ENCODE measurements at places on chromosomes 12 and 14.

GRCh38 chr14:103122585-103122946 lies 695 bp upstream of the TNFAIP2 start:
- DNase-seq = no peak

DNA sequence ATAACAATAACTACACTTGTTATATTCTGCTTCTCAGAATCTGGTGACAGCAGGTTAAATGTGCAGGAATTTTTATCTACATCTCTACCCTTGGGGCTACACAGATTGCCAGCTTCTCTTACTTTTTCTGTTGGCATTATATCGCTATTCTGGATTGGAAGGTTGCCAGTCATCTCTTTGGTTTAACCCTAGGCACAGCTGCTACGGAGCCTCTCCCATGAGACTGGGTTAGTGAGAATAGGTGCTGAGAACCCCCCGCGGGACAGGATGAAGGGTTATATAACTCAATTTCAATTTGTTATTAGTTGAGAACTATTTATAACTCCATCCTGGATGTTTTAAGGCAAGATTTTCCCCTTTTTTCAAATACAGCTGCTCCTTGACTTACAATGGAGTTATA lies 73.1 kb downstream of the ACADS start:
- DNase-seq = no peak

DNA sequence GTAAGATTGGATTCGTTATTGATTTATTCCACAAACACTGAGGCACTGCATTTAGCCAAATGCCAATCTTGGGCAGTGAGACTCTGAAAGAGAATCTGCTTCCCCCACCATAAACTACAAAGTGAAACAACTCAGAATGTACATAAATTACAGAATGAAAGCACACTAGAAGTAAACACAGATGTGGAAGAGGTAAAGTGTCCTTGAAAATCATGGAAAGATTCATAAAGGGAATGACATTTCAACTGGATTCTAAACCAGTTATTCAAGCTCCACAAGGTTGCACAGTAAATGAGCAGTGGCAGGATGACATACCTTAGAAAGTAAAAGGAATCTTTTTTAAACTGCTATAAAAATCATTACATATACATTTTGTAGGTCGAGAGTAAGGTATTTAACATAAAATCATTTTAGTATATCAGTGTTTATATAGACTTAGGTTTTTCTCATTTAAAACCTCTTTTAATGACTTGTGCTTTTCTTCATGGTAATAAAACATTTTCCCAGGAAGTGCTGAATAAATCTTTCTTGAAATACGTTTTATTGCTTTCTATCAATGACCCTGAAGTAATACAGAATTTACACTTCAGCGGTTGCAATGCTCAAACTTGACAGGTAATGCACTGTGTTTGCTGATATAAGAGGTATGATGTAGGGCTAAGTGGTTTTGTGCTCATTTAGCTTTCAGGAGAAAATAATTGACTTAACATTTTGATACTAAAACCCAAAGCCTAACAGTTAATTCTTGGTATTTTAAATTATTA lies 270.6 kb downstream of the NAV3 start:
- no peak for DNase-seq

- DNase-seq = no peak
Observed at GRCh38 chr14:74859757-74860552, 16.0 kb downstream of the PROX2 start.

GRCh38 chr14:63296060-63296563 lies 22.6 kb downstream of the GPHB5 start:
- DNase-seq = no peak

DNA sequence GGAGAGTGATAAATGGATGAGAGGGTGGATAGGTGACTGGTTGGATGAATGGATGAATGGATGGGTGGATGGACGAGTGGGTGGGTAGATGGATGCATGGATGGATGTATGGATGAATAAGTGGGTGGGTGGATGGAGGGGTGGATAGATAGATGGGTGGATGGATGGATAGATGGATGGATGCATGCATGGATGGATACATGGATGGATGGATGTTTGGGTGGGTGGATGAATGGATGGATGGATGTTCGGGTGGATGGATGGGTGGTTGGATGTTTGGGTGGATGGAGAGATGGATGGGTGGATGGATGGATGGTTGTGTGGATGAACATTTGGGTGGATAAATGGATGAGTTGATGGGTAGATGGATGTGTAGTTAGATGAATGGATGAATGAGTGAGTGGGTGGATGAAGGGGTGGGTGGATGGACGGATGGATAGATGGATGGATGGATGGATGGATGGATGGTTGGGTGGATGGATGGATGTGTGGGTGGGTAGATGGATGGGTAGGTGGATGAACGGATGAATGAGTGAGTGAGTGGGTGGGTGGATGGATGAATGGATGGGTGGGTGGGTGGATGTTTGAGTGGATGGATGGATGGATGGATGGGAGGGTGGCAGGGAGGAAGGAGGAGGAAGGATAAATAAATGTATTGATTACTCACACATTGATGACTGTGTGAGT lies 9.7 kb upstream of the TMEM179 start:
- DNase-seq = no peak

GRCh38 chr14:71348394-71348793 lies 441.1 kb downstream of the PCNX1 start:
- DNase-seq = no peak

- DNase-seq = peak; percentile 8
Observed at GRCh38 chr14:56491299-56492285, 88.0 kb upstream of the TMEM260 start.

DNA sequence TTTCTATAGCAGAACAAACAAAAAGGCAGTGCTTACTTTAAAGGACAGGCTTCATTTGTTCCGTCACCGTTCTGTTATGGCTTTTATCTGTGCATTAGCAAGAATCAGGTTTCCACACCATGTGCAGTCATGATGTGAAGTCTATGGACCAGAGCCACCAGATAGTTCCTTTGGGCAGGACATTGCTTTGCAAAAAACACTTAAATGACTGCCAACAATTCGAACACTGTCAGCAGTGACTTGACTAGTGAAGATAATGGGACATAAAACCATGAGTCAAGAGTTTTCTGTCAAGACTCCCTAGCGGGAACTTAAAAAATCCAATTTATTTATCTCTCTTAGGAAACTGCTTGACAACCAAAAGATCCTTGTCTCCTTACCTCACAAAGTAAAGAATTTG lies 80.3 kb downstream of the NKX2-1 start:
- no peak for DNase-seq

DNA sequence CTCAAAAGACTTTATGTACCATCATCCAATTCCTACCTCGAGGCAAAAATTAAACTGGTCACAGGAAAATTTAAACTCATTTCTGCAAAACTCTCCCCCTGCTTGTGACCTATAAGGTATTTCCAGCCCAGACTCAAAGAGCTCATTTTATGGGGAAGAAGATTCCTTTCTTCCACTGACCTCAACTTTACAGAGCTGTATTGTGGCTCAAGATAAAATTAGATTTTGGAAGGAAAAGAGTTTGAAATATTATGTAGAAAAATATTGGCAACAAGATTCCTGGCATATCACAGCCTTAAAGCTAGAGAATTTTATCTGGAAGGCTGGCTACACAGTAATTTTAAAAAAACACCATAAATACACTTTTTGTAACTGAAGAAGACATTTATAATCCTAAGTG lies 91.7 kb downstream of the STXBP6 start:
- DNase-seq = no peak

DNA sequence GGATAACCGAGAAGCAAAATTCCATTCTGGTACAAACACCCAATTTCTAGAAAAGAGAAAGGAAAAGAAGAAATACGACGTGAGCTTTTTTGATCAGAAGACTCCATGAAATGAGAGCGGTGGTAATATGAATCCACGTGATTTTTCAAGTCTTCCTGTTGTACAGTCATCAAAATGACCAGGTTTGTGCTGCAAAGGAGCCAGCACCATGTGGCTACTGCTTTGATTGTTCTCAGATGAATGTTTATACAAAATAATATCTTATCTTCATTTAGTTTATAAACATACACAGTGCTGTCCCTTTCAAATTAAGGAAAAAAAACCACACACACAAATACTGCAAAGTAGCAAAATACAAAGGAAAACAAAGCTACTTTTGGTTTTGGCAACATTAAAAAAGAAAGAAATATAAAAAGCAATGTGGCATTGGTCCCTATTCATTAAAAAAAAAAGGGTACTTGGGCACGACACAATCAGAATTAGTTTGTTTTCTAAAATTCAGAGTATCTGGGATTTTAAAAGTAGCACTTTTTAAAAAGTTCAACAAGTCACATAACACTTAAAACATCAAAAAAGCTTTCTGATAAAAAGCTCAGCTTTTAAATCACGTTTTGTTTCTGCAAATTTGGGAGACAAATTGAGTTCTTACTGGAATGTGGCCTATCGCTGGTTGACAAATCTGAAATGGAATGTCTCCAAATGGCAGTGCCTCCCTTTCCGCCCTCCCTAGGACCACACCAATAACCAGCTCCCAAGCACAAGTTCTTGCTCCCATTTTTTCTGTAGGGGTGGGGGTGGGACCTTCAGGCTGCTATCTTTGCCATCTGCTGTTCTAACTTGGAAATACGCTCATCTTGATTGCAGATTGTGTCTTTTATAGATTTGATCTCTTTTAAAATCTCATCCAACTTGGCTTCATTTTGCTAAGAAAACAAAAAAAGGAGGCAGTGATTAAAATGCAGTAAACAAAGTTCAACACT lies 13.2 kb upstream of the SELPLG start:
- DNase-seq = no peak

GRCh38 chr14:65792208-65792905 lies 379.8 kb downstream of the FUT8 start:
- DNase-seq = no peak

- DNase-seq = no peak
Observed at GRCh38 chr12:129984106-129984505, 80.3 kb upstream of the TMEM132D start.

DNA sequence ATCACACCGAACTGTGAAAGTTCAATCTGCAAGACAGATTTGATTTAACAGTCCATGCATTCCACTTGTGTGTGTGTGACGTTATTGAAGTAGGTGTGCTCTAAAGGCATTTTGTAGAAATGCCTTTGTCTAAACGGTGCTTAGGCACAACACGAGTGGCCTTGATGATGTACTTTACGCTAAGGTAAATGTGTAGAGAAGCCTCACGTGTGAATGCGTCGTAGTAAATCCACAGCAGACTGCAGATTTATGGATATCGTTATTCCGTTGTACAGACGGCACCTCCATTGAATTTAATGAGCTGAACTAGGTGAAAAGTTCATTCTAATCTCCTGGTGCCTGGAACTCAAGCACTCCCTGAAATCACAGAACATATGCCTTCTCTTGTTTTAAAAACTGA lies 202.8 kb upstream of the STXBP6 start:
- no peak for DNase-seq

- DNase-seq = no peak
Observed at GRCh38 chr12:89529738-89530137, 3.9 kb upstream of the POC1B start.

DNA sequence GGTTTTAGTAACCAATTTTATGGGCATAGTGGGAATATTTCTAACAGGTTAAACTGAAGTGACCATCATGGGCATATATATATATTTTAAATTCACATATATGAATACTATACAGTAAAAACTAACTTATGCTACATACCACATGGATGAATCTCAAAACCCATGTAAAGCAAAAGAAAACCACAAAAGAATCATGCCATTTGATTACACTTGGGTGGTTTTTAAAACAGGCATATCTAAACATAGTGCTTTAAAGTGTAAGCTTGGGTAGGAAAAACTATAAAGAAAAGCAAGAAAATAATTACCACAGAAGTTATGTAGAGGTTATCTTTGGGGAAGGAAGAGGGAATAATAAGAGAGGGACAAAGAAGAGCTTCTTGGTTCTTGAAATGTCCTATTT lies 326.1 kb downstream of the NAV3 start:
- DNase-seq = no peak

- DNase-seq = no peak
Observed at GRCh38 chr14:47235619-47236018, 439.8 kb downstream of the MDGA2 start.

DNA sequence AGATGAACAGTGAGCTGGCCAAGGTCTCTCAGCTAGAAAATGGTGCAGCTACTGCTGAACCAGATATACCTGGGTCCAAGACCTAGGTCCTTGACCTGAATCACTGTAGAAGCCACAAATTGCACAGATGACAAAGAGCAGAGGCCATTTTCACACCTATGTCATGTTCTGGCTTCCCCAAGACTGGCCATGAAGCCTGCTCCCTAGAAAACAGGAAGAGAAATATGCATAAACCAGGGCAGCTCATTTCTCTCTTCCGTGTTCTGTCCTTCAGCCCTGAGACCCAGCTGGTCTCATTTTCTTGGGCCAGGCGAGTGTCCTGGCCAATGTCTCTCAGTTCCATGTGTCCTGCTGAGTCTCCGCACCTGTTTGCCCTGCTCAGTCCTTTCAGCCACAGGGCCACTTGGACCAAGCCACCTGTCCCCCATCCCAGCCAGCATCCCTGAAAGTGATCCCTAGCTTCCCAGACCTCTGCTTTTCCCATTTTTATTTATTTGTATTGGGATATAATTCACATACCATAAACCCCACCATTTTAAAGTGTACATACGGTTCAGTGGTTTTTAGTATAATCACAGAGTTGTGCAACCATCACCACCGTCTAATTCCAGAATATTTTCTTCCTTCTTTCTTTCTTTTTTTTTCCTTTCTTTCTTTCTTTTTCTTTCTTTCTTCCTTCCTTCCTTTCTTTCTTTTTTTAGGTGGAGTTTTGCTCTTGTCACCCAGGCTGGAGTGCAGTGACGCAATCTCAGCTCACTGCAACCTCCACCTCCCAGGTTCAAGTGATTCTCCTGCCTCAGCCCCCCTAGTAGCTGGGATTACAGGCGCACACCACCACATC lies 27.0 kb downstream of the P2RX7 start:
- DNase-seq = no peak

DNA sequence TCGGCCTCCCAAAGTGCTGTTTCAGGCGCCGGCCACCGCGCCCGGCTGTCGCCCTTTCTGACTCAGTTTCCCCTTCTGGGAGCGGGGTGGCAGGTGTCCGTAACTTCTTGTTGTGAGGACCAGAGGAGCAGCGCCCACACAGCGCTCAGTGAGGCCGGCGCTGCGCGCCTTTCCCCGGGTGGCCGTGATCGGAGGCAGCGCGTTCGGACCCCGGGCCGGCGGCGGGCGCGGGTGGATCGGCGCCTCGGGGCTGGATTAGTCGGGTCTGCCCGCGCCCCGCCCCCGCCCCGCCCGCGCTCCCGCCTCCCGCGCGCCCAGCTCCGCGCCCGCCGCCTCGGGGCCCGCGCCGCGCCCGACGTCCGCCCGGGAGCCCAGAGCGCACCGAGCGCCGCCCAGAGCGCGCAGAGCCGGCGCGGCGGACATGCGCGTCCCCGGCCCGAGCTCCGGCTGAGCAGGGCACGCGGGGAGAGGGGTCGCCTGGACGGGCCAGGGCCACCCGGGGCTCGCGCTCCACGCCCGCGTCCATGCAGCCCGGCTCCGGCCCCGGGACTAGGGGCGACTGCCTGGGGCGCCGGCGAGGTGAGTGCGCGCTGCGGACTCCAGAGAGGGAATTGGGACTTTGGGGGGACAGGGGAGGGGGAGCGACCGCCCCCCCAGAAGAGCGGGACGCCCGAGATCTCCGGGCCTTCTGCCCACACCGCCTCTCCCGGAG lies 50.6 kb downstream of the LRCOL1 start:
- DNase-seq = no peak

GRCh38 chr14:97706819-97707218 lies 909.6 kb downstream of the VRK1 start:
- DNase-seq = no peak

- DNase-seq = no peak
Observed at GRCh38 chr12:51076236-51076930, 7.0 kb downstream of the CSRNP2 start.

Data from stimulated activated CD8-positive, alpha-beta memory T cell treated with anti-CD3 and anti-CD28 coated beads, Interleukin-12 subunit alpha, Interleukin-12 subunit beta, amount 100 ng/mL, for 1 hour (primary cell).